ENCODE measurements at places on chromosomes 16 and 17.
A peak's percentile ranks its signal among the peaks of the same experiment; 100 is the strongest.

DNA sequence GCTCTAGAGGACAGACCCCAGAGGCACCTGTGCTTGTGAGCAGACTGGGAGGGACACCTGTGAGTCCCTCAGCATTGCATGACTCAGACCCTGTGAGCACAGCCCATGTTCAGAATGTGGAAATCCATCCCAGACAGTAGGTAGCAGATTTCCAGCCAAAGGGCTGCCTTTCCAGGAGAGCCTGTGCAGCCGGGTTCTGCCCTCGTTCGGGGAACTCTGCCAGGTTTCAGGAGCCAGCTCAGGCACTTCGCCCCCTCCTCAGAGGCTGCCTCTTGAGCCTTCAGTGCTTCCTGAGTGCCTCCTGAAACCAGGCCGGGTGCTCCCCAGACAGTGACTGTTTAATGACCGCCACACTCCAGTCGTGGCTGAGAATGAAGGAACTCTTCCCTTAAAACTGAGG, 23.3 kb upstream of the SDR42E2 start:
- no peak for DNase-seq

DNA sequence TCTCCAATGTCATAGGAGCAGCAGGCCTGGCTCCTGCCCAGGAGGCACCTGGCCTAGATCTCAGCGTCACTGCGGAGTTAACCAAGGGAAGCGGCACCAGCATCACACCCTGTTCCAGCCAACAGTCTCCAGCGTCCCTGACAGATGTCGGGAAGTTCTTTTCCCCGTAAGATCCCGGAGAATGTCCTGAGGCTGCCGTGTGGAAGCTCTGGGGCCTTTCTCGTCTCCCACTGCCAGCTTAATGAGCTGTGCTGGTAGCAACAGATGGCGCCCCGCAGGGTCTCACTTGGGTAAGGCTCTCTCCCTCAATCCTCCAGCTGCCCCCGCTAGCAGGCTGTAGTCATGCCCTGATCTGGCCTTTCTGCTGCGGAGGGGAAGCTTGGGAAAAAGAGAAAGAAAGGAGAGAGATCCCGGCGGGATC, 57.5 kb downstream of the MARCHF10 start:
- no peak for DNase-seq

DNA sequence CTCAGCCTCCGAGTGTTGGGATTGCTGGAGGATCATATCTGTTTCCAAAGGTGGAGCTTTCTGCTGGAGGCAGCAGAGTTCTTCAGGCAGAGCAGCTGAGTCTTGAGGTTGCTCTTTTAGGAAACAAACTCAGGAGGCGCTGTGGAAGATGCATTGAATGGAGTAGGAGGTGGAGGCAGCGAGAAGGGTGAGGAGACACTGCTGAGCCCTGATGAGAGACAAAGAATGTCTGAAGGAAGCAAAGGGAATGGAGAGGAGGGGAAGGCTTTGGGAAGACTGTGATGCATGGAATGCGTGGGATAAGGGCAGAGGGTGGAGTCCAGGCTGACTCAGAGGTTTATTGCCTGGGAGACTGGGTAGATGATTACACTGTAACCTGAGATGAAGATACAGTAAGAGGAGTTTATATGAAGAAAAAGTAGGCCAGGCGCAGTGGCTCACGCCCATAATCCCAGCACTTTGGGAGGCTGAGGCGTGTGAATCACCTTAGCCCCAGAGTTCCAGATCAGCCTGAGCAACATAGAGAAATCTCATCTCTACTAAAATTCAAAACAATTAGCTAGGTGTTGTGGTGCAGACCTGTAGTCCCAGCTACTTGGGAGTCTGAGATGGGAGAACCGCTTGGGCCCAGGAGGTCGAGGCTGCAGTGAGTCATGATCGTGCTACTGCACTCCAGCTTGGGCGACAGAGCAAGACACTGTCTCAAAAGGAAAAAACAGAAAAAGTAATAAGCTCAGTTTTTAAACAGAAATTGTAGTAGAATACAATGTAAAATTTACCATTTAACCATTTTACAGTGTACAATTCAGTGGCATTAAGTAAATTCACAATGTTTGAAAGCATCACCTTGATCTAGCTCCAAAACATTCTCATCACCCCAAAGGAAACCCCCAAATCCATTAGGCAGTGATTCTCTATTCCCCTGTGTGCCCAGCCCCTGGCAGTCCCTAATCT, 17.8 kb upstream of the TMEM219 start:
- DNase-seq, result no peak

DNA sequence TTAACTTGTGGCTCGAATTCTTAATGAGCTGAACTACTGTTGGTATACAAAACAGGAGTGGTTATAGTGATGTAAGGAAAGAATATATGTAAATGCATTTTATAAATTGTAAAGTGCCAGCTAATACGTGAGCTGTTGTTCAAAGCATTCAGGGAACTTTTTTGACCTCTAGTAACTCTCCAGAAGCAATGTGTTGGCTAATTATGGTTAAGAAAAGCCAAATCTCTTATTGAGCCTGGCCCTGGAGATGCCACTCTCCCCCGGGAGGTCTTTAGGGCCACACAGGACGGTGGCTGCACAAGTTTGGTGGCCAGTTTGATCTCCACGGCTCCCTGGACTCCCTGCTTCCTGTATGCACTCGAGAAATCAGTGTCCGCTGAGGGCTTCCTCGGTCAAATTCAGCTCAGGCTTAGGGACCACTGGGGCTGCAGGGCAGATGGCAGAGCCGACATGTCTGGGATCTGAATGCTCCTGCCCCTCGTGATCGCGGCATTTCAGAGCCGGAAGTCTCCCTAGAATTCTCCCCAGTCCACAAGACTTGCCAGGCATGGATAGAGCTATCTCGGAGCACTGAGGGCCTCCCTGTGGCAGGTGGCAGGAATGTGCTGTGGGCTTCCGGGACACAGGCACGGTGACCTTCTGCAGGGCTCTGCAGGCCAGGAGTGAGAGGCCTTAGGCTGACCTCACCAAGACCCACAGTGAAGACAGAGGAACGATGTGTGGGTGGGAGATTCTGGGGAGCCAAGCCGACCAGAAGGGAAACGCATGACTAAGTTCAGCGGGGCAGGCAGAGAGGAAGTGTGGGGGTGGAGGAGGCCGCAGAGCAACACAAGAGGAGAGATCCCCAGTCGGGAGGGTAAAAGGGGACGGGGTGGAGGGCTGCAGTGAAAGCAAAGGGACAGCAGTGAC, 18.6 kb upstream of the PITPNM3 start:
- peak; percentile 5 for DNase-seq

GRCh38 chr17:37698911-37699255, 46.0 kb downstream of the HNF1B start:
- DNase-seq, result no peak

DNA sequence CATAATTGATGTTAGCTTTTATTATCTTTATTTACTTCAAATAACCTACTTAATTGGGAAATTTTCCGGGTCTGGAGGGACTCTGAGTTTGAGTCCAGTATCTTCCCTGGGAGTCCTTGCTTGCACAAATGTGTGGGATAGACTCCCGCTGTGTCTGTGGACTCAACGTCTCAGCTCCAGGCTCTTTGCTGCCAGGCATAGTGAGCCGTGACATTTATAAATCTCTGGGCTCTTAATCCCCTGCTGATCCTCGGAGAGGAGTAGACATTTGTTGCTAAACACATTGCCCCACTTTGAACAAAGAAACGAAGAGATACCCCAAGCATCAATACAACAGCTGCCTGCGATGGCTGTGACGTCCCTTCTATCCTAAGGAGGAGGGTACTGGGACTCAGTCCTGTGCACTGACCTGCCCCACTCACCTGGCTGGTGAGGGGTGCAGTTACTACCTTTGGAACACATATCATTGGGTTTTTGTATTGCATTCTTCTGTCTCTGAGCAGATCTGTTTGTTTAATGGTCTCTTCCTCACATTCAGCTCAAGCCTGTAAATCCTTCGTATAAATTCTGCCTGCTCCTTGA, 316.9 kb downstream of the HAPSTR1 start:
- DNase-seq, result no peak

DNA sequence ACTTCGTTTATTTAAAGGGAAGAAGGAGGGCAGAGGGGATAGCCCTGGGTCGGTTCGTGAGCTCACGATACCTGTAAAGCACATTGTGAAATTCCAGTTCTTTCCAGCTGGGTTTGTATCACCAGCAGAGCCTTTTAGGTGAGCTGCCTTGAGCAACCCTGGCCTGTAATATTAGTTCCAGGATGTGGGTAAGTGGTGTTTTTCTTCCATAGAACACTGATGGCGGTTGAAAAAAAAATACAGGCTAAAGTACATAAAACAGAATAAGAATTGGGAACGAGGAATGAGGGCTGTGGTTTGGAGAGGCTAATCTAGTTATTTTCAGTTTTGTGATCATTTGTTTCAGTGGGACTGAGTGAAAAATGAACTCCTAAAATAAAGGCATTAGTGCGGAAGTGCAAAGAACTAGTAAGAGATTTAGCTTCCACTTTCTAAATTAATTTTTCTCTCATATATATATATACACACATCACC, 20.6 kb downstream of the HS3ST3B1 start:
- DNase-seq, result no peak

DNA sequence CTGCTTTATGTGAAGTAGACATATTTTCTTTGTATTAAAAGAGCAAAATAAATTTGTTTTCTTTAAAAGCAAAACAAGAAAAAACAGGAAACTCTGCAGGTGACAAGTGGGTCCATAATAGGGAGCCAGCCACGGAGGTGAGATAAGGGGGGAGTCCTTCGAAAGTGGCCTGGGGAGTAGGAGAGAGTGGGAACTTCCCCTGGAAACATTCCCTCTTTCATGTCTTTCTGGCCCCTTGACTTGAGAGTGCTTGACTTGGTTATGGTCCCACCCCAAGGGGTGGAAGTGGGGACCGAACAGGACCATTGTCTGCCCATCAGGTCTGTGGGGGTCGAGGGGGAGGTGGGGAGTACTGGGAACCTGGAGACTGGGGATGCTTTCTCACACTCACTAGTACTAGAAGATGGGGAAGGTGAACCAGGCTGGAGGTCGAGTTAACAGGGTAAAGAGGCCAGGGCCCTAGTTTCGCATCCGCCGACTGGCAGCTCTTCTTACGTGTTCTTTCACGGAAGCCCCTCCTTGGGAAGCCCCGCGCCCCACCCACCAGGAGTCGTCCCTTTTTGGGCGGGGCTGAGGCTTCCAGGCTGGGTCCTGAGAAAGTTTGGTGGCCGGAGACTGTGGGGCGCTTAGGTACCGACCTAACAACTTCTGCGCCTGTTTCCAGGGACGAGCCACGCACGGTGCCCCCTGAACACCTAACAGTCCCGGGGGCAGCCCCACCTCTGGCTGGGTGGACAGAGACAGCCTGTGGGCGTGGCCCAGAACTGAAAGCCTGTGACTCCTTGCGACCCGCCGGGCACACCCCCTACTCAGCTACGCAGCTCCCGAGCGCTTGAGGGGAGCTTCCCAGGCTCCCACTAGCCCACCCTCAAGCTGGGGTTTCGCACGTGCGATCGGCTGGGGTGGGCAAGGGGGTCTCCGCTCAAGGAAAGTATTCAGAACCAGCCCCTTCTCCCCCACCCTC, 790 bp downstream of the TRADD start:
- DNase-seq, result peak; percentile 88

DNA sequence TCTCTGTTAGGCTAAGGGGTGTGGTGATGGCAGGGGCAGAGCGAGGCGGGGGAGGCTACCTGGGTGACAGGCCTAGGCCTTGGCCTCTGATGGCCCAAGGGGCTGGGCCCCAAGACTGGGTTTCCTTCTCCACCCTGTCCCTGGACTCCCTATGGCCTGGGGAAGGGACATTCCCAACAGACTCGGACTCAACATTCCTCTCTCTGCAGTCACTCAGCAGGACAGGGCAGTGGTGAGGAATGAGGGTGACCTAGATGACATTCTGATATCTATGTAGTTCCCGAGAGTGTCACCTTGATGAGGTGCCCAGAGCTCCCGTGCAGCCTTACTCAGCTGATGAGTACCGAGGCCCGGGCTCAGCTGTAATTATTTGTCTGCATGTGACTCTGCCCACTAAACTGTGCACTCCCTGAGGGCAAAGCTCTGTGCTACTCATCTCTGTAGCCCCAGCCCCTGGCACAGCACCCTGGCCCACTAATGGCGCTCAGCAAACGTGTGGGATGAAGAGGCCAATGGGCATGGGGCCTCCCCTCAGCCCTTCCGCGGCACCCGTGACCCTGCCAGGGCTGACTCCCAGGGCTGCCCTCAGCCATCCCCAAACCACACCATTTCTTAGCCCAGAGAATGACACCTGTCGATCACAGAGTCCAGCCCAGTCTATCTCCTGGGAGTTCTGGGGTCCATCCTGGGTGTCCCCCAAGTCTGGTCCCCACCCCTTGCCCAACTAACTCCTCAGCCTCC, 2.2 kb downstream of the PLCD3 start:
- no peak for DNase-seq

- DNase-seq, result no peak
These were observed 10.2 kb upstream of the KRT20 start for GRCh38 chr17:40895106-40895730.

DNA sequence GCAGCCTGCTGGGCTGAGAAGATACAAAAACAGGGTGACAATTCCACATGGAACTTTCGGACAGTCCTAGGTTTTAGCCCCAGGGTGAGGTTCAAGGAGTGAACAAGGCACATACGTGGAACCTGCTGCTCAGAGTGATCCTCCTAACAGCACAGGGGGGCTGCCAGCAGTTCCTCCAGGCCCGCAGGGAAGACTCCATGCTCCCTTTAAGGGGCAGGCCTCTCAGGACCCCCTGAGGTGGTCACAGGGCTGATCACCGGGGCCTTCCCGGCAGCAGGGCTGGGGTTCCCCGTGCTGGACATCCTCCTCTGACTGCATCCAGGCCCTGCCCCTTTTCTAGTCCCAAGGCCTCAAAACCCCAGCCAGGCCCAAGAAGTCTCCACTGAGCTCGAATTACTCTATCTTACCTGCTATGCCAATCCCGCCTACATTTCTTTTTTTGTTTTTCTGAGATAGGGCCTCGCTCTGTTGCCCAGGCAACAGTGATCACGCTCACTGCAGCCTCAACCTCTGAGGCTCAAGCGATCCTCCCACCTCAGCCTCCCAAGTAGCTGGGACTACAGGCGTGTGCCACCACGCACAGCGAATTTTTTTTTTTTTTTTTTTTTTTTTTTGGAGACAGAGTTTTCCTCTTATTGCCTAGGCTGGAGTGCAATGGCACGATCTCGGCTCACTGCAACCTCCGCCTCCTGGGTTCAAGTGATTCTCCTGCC, 10.4 kb downstream of the CANT1 start:
- DNase-seq, result no peak

- no peak for DNase-seq
These were observed 11.4 kb upstream of the OR4D1 start for GRCh38 chr17:58136669-58137279.

GRCh38 chr16:6297666-6298410, 1034.8 kb upstream of the RBFOX1 start:
- no peak for DNase-seq

- DNase-seq, result no peak
These were observed 27.2 kb upstream of the TOB1 start for GRCh38 chr17:50893183-50893993.

DNA sequence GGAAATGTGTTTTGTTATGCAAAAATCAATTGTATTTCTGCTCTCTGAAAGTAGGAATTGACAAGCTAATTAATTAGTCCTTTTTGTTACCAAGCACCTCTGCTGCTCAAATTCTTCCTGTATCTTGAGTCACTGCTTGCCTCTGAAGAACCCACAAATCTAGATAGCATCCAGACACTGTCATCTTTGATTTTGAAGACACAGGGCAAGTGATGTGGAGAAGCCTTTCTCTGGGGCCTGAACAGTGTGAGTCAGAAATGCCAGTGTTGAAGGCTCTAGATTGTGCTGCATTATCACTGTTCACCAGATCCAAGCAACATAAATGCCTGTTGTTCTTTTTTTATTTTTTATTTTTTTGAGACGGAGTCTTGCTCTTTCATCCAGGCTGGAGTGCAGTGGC, 10.9 kb upstream of the ST6GALNAC1 start:
- DNase-seq, result no peak
